CD8-positive, alpha-beta T cell (primary cell): ENCODE measurements at places on chromosomes 11 and 22.

- DNase-seq: no peak
These were observed 7.5 kb downstream of the POU2AF3 start for GRCh38 chr11:111305876-111306275.

DNA sequence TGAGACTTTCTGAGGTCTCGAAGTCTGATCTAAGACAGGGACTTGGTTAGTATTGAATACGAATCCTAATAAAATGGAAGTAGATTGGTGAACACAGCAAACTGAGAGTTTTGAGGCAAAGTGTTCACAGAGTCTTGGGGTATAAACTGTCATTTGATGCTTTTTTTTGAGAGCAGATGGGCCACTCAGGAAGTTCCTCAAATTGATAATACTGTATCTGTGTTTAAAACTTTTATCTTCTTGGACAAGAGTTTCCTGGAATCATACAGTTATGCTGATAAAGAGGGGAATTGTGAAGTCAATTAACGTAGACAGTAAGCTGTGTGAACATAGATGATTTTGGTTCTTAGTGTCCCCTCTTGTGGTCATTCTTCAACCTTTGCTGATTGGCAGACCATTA lies 80.0 kb upstream of the CLPB start:
- no peak for DNase-seq

GRCh38 chr11:68654978-68655377 lies 29.4 kb upstream of the GAL start:
- no peak for DNase-seq

DNA sequence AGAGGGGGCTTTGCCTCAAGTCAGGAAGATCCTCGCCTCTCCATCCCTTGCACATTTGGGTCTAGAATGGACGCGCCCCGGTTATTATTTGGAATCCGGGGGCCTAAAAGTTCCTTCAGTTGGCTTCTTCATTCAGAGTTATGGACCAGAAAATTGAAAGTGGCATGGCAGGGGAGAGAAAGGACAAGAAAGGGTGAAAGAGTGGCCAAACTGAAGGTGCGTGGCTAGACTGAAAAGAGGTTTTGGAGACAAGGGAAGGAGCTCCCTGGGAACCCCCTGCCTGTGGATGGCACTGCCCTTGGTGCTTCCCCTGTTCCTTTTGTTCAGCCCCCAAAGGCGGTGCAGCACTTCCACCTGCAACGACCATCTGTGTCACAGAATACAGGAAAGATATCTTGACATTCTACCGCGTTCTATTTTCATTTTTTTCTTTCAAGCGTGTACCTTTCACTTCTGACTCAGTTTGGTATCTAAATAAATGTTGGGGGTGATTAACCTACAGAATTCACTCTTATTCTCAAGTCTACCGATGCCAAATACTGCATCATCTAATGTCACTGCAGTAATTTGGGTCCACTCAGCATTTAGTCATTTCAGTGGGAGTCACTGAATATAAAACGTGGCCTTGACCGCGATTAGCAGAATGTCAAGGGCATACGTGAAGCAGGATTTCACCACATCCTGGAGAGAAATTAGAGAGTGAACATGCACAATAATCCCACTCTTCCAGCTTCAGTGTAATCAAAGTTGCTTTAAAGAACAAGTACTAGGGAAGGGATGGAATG lies 88.1 kb upstream of the ARHGAP32 start:
- peak; percentile 24 for DNase-seq

DNA sequence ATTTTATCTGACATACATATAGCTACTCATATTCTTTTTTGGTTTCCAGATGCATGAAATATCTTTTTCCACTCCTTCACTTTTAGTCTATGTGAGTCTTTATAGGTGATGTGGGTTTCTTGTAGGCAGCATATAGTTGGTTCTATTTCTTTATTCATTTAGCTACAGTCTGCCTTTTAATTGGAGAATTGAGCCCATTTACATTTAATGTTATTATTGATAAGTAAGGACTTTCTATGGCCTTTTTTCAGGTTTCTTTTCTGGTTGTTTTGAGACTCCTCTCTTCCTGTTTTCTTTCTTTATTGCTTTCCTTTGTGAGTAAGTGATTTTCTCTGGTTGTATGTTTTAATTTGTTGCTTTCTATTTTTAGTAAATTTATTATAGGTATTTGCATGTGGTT lies 27.2 kb downstream of the CNTF start:
- no peak for DNase-seq

DNA sequence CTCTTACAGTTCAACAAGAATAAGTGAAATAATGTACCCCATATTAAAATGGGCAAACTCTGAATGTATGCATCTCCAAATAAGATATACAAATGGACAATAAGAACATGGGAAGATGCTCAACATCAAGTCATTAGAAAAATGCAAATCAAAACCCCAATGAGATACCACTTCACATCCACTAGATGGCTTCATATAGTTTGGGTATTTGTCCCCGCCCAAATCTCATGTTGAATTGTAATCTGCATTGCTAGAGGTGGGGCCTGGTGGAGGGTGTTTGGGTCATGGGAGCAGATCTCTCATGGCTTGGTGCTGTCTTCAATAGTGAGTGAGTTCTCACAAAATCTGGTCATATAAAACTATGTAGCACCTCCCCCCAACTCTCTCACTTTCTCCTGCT lies 5.7 kb downstream of the MPZL2 start:
- no peak for DNase-seq

- no peak for DNase-seq
These were observed 35.8 kb downstream of the NRXN2 start for GRCh38 chr11:64687204-64687603.

DNA sequence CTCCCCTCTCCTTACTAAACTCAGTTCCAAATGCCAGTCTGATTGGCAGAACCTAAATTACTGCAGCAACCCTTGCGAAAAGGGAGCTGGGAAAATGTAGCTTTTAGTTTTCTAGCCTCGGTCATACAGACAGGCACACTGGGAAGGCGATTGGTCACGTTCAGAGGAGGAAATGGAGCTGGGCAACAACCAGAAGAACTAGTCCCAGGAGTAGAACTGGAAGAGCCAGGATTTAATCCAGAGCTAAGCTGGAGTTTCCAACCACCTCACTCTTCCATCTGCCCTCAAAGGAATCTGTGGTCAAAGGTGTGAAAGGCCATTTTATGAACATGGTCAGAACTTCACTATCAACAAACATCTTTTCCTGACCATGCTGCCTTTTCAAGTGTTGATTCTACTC lies 155.7 kb upstream of the ARHGAP20 start:
- no peak for DNase-seq
